ENCODE measurements at places on chromosomes 3 and 15. TPM values are rescaled to one million over a fixed set of nuclear protein-coding genes. Genes with fewer than 3 reads are reported as not detected.

TRAIP gene
- 13.9 TPM for total RNA-seq

IL17RE gene
- 12.8 TPM for total RNA-seq

SPATA12 gene
- 0.03 TPM for total RNA-seq

GPR149 gene
- not detected for total RNA-seq

CSNK1G1 gene
- 30.1 TPM for total RNA-seq

BCL2A1 gene
- not detected for total RNA-seq

AMOTL2 gene
- total RNA-seq, result 79.5 TPM

EIF4E3 gene
- total RNA-seq, result 2.6 TPM

A4GNT gene
- total RNA-seq, result not detected

ZIC1 gene
- not detected for total RNA-seq

SCG3 gene
- total RNA-seq, result not detected

COLQ gene
- 0.07 TPM for total RNA-seq

ATP13A4 gene
- total RNA-seq, result not detected

DPPA4 gene
- not detected for total RNA-seq

SCN5A gene
- 0.21 TPM for total RNA-seq

ANKRD34C gene
- total RNA-seq, result not detected

MNS1 gene
- total RNA-seq, result 1.7 TPM

TBC1D2B gene
- total RNA-seq, result 28.7 TPM

RGMA gene
- total RNA-seq, result 1.4 TPM

CCR2 gene
- not detected for total RNA-seq

CDHR4 gene
- not detected for total RNA-seq

FGD5 gene
- total RNA-seq, result not detected

TRPM1 gene
- not detected for total RNA-seq

TRIM71 gene
- not detected for total RNA-seq

FBXW12 gene
- not detected for total RNA-seq

CHAC1 gene
- total RNA-seq, result 14.4 TPM

C3orf22 gene
- total RNA-seq, result not detected

FOXP1 gene
- 45.5 TPM for total RNA-seq

CLDN18 gene
- total RNA-seq, result not detected

RAB43 gene
- total RNA-seq, result 13.5 TPM

CP gene
- not detected for total RNA-seq

RABL3 gene
- total RNA-seq, result 17.8 TPM

Data from foreskin keratinocyte (primary cell).